ENCODE measurements at places on chromosomes 1 and 21. TPM values are rescaled to one million over a fixed set of nuclear protein-coding genes. Genes with fewer than 3 reads are reported as not detected.

Gene ELF3
- total RNA-seq = 123 TPM

Gene SPATA45
- total RNA-seq = not detected

Gene COL6A2
- 1,109 TPM for total RNA-seq

Gene KCNN3
- 16.6 TPM for total RNA-seq

Gene LMOD1
- 71.7 TPM for total RNA-seq

Gene RORC
- 1.6 TPM for total RNA-seq

Gene CSRP1
- total RNA-seq = 719 TPM

Gene FCGR1A
- total RNA-seq = 10.4 TPM

Gene S100A11
- 81.9 TPM for total RNA-seq

Gene CITED4
- 2.0 TPM for total RNA-seq

Gene MFAP2
- 33.3 TPM for total RNA-seq

Gene IL22RA1
- total RNA-seq = not detected

Gene TMEM52
- not detected for total RNA-seq

Gene MROH9
- not detected for total RNA-seq

Gene CD34
- 42.5 TPM for total RNA-seq

Gene KRTAP11-1
- not detected for total RNA-seq

Gene NIBAN1
- 148 TPM for total RNA-seq

Gene FCRL6
- total RNA-seq = not detected

Gene GBP6
- 1.6 TPM for total RNA-seq

Gene UBL4B
- total RNA-seq = not detected
